Central memory CD8-positive, alpha-beta T cell (primary cell): ENCODE measurements at places on chromosomes 13 and 19.

- DNase-seq: no peak
Measured at GRCh38 chr13:84553227-84553626, 671.0 kb upstream of the SLITRK1 start.

GRCh38 chr19:5789886-5790558, 941 bp downstream of the DUS3L start:
- DNase-seq: no peak

GRCh38 chr19:8580710-8581281, 3.6 kb upstream of the MYO1F start:
- DNase-seq: peak; percentile 78

- peak; percentile 99 for DNase-seq
Measured at GRCh38 chr19:16111160-16111908, at the start of gene RAB8A. RAB8A (plus strand) TSS chr19:16111889; CDS start chr19:16111902, 13 bp downstream.

DNA sequence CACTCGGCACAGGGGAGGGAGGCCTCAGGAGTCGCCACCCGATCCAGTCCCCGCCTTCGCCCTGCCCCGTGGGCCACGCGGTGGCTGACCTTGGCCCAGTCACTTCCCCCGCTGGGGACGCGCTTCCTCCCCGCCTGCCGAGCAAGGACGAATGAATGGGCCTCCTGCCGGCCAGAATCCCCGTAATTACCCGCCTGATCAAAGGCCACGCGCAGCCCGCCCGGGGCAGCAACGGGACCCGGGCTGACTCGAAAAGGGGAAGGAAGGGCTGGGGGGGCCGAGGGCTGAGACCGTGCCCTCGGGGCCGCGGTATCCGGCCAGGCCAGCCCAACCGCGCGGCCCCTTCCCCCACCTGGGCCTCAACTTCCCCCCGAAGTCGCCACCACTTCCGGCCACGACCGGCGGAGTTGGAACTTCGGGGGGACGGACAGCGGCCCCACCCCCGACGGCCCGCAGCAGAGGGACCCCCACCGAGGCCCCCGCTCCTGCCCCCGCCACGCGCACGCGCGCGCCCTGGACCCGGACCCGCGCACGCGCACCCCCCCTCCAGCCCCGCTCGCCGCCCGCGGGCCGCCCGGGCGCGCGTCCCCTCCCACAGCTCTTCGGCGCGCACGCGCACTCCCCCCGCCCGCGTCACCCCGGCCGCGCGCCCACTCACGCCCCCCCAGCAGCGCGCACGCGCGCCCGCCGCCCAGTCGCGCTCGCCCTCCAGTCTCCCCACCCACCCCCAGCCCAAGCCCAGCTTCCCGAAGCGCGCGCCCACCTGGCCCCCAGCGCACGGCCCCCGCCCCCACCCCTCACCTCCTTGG, 520 bp downstream of the ZNF787 start:
- DNase-seq: peak; percentile 69

- DNase-seq: peak; percentile 31
Measured at GRCh38 chr13:48155848-48156247, 60.9 kb upstream of the MED4 start.

- DNase-seq: no peak
Measured at GRCh38 chr19:33492951-33493350, 28.6 kb downstream of the PEPD start.

- DNase-seq: no peak
Measured at GRCh38 chr13:42066542-42066941, 18.1 kb downstream of the DGKH start.

GRCh38 chr19:56955637-56956216, 115.2 kb upstream of the PEG3 start:
- no peak for DNase-seq

GRCh38 chr19:41555748-41556147, 20.2 kb upstream of the CEACAM21 start:
- no peak for DNase-seq

DNA sequence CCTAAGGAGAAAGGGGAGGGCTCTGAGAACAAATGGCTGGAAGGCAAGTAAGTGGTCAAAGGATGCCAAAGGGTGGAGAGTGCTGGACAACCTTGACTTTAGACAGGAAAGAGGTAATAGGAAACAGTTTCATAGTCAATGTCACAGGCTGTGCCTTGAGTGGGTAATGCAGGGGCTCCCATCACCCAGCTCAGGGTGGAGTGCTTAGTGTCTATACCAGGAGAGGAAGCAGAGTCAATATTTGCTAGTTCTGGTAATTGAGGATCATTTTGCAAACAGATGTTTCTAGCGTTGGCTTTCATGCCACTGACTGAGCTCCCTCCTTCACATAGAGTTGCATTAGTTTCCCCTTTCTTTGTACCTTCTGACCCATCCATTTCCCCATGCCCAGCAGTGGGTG, 64.6 kb upstream of the KL start:
- DNase-seq: no peak

DNA sequence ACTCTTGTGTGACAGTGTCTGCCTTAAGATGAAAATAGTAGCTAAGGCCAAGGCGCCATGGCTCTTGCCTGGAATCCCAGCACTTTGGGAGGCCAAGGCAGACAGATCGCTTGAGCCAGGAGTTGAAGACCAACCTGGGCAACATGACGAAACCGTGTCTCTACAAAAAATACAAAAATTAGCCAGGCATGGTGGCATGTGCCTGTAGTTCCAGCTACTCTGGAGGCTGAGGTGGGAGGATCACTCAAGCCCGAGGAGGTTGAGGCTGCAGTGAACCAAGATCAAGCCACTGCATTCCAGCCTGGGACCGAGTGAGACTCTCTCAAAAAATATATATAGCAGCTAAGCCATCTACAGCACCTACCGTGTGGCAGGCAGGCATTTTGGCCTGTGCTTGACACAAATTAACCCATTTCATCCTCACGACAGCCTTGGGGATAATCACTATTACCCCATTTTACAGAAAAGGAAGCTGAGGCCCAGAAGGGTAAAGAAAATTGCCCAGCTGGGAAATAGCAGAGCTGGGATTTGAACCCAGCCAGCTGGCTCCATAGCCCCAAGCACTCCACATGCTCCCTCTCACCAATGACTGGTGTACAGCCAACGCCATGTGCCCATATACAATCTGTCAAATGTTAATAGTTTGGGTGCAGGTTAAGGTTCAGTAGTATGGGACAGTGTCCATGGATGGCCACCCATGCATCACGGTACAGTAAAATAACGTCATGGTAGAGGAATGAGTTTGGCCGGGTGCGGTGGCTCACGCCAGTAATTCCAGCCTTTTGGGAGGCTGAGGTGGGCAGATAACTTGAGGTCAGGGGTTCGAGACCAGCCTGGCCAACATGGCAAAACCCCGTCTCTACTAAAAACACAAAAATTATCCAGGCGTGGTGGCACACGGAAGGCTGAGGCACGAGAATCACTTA, 3.1 kb downstream of the SLC1A5 start:
- no peak for DNase-seq

GRCh38 chr13:59452189-59452890, 711.4 kb downstream of the DIAPH3 start:
- no peak for DNase-seq

DNA sequence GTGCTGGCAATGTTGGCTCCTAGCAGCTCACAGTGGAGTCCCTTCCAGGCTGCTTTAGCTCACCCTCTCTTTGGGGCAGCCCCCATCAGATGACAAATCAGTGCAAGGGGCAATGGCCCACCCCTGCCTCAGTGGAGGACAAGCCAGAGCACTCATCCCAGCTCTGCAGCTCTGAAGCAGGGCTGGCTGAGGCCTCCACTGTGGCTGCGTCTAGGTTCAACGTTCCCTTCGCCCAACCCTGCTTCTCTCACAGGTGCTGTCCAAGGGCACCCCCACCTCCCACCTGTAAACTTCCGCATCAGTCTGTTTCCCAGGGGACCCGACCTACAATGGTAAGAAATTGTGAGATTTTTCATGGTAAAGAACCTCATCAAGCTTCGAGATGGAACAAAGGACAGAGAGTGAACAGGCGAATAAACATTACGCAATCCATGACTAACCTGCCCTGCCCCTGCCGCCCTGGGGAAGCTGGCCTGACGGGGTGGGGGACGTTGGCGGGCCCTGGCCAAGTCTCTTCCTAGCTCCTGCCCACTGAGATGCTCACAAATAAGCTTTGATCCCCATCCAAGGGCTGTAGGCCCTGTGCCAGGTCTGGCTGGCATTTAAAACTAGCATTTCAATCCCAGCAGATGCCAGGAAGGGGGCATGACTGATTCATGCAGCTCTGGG, 40.5 kb downstream of the DZIP1 start:
- no peak for DNase-seq

DNA sequence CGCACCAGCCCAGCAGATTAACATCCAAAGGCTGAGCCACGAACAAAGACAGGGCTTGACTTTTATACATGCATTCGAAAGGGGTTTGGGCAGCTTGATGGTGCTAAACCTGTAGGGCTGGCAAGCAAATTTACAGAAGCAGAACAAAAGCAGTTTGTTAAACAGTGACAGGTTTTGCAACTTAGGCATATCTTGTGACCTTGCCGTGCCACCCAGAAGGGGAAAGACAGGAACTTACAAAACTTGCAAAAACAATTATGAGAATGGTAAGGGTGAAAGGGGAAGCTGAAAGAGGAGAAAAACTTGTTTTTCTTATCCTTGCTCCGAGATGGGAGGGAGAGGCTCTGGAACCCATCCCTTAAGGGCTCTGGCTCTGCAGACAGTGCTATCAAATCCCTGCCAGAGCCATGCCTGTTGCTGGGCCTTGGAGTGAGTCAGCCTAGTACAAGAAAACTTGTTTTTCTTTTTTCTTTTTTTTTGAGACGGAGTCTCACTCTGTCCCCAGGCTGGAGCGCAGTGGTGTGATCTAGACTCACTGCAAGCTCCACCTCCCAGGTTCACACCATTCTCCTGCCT, 1325.2 kb upstream of the PRR20A start:
- no peak for DNase-seq
